ENCODE measurements at places on chromosomes 16 and 17. TPM values are rescaled to one million over a fixed set of nuclear protein-coding genes. Genes with fewer than 3 reads are reported as not detected.

- no peak for DNase-seq
Measured at GRCh38 chr17:78966123-78966813, 13.5 kb downstream of the LGALS3BP start.

The RPUSD1 gene
- 20.8 TPM for total RNA-seq

The CRYBA1 gene
- total RNA-seq: not detected

DNA sequence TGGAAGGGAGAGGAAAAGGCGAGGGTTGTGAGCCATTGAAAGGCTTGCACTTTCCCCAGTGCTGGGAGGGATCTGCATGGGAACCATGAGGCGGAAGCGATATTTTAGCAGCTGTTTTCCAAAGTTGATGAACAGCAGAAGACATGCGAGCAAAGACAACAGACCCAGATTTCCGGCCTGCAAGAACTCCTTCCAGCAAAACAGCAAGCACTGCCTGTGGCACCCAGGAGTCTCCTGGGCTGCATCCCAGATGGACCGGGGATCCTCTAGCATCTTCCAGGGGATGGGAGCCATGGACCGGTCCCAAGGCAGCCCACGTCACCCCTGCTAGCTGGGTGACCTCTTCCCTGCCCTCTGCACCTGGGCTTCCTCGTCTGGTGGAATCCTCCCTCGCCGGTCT is 162.8 kb downstream of the IRF8 start:
- no peak for DNase-seq

DNA sequence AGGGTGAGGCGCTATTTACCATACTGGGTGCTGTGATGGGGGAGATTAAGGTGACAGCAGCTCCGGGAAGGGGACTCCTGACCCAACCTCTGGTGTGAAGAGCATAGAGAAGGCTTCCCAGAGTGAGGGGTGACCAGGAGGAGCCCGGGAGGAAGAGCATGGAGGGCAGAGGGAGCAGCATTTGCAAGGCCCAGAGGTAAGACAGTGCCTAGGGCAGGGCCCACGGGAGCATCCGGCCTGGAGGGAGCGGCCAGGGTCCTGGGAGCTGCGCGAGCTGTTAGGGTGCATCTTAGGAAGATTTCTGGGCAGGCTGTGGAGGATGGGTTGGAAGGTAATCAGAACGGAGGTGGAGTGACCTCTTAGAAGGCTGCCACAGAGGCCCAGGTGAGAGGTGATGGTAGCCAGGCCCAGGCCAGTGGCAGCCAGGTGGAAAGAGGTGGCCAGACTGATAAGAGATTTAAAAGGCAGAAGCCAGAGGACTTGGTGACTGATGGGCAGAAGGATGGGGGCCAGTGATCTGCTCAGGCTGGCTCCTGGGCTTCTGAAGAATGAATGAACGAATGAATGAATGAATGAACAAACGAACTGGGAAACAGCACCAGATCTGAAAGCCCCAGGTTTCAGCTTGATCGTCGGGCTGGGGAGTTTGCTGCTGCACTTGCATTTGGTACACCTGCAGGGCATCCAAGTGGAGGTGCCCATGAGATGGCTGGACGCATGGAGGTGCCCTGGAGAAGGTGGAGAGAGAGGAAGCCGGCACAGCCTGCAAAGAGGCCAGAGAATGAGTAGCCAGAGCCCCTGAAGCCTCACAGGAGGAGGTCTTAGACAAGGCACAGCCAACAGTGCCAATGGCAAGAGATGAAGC is 13.0 kb upstream of the TMEM92 start:
- DNase-seq: no peak

The PRR29 gene
- 0.52 TPM for total RNA-seq

Measured in CD4-positive, CD25-positive, alpha-beta regulatory T cell (primary cell).